ENCODE measurements at places on chromosomes 2 and 18. TPM values are rescaled to one million over a fixed set of nuclear protein-coding genes. Genes with fewer than 3 reads are reported as not detected.

DNA sequence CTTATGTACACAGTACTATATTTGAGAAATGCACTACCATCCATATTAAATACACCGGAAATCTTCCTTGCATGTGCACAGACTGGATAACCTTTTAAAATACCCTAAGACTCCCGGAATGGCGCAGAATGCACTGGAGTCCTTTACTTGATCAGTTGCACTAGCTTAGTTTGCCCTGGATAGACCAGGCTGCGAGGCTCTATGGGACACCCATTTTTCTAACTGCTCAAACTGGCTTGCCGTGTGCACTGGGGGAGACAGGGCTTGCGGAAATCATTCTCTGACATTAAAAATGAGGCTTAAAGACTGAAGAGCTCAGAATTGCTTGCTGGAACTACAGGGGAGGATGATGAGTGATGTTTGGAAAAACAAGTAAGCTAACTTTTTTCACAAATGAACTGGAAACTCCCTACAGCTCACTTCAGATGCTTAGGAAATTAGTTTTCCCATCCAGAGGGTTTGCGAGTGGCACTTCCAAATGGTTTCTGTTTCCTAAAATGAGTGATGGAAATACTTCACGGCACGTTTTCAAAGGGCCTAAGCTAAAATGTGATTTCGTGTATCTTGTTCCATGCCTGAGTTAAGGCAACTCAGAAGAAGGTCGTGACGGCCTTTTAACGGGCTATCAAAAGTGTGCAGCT lies 2.7 kb downstream of the NCK2 start:
- peaks cover 9% of the 10 kb centered on the region for H3K4me1 ChIP-seq
- H3K27ac ChIP-seq = no peak overlapping the region
- no peak overlapping the region for H3K4me3 ChIP-seq
- H3K36me3 ChIP-seq = no peaks in the 10 kb centered on the region
- DNase-seq = no peak

GRCh38 chr2:47003641-47004427 lies 88.2 kb upstream of the MCFD2 start:
- H3K27ac ChIP-seq = no peak overlapping the region
- H3K4me3 ChIP-seq = no peak overlapping the region
- H3K4me1 ChIP-seq = no peaks in the 10 kb centered on the region
- H3K36me3 ChIP-seq = no peaks in the 10 kb centered on the region
- no peaks in the 10 kb centered on the region for H3K27me3 ChIP-seq

DNA sequence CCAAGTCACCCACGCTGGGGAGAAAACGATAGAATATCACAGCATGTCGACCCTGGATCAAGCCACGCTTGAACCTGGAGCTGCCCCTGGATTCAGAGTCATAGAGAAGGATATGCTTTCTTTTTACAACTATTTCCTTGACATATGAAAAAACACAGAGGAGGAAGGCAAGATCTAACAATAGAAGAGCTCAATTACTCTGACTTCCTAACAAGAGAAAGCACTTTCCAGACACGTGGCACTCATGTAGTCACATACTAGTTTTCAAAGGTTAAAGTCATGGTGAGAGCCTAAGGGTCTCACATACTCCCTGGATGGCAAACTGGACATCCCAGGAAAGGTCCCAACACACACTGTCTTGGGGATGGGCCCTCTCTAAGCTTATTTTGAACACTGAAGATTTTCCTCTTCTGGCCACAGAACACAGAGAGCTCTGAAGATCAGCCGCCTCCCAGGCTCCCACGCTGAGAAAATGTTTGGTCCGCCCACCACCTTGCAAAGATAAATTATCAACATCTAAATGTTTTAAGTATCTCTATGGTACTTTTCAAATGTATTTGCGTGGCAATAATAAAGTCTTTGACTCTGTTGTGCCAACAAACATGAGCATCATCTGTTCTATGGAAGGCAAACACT lies 4.9 kb downstream of the PXDN start:
- no peaks in the 10 kb centered on the region for H3K27me3 ChIP-seq
- no peak for DNase-seq
- no peaks in the 10 kb centered on the region for H3K36me3 ChIP-seq
- H3K4me1 ChIP-seq = peaks cover 9% of the 10 kb centered on the region
- no peak overlapping the region for H3K27ac ChIP-seq

DNA sequence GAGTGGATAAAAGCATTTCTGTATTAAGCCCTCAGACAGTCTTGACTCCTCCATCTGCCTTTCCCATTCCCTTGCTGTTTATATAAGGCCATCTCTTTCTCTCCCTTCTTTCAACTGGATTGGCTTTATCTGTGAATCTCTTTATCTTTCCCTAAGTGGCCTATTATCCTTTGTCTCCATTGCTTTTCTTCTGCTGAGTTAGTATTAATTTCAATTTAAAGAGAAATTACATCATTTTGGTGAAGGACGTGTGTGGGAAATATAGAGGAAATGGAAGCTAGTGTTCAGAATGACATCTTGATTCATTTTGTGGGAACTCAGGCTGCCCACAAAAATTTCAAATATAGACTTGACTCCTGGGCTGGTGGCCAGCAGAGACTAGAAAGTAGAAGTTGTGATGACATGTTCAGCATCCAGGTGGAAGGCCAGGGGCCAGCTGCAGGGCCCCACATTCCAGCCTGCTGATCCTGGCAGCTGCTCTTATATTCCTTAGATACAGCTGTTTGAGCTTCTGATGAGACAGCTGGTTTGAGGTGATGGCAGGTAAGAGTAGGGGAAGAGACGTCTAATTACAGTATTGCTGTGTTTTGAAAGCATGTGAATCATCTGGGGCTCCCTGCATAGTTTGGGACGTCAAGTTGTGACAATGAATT lies 52.3 kb downstream of the DIS3L2 start:
- DNase-seq = no peak
- H3K27me3 ChIP-seq = no peaks in the 10 kb centered on the region
- no peak overlapping the region for H3K27ac ChIP-seq
- H3K4me1 ChIP-seq = no peaks in the 10 kb centered on the region

CBLN2 gene
- total RNA-seq = not detected

DNA sequence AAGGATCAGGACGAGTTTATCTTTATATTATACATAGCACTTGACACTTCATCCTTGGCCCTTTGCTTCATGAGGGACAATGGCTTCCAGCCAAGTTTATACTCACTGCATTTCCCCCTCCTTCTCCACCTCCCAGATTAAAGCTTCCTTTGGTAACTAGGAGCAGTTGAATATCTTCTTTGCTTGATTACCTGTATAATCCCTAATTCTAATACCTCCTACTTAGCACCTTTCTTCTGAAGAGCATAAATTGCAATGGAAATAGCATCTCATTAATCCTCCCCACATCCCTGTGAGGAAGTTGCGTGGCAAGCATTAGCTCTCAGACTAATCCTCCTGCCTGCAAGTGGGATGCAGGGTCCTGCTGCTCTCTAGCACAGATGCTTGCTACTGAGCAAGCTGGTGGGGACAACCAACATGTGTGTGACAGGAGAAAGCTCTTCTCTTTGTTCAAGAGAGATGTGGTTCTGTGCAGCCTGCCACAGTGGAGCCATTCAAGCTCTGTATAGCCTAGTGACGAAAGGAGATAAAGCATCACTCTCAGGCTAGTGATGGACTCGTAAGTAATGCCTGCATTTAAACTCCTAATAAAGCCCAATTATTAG lies 19.1 kb downstream of the KLHL14 start:
- no peaks in the 10 kb centered on the region for H3K36me3 ChIP-seq
- H3K27me3 ChIP-seq = no peaks in the 10 kb centered on the region
- DNase-seq = no peak
- H3K27ac ChIP-seq = no peak overlapping the region
- H3K4me3 ChIP-seq = no peak overlapping the region
- no peaks in the 10 kb centered on the region for H3K4me1 ChIP-seq

RGPD3 gene
- 0.16 TPM for total RNA-seq

DNA sequence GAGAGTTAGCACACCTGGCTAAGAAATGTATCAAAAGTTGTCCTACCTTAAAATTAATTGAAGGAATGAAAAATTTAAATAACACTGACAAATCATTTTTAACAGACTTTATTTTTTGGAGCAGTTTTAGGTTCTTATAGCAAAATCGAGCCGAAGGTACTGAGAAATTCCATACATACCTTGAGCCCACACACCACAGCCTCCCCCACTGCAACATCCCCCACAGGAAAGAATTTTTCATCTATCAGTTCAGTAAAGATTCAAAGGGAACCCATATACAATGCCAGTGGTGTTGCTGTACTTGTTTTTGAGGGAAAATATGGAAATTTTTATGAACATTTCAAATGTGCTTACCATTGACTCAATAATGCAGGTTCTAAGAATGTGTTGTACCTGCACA lies 169.8 kb upstream of the HS6ST1 start:
- no peak for DNase-seq
- no peaks in the 10 kb centered on the region for H3K4me1 ChIP-seq
- no peaks in the 10 kb centered on the region for H3K36me3 ChIP-seq
- H3K27me3 ChIP-seq = no peaks in the 10 kb centered on the region
- no peak overlapping the region for H3K4me3 ChIP-seq
